ENCODE measurements at places on chromosomes 12 and 14.

DNA sequence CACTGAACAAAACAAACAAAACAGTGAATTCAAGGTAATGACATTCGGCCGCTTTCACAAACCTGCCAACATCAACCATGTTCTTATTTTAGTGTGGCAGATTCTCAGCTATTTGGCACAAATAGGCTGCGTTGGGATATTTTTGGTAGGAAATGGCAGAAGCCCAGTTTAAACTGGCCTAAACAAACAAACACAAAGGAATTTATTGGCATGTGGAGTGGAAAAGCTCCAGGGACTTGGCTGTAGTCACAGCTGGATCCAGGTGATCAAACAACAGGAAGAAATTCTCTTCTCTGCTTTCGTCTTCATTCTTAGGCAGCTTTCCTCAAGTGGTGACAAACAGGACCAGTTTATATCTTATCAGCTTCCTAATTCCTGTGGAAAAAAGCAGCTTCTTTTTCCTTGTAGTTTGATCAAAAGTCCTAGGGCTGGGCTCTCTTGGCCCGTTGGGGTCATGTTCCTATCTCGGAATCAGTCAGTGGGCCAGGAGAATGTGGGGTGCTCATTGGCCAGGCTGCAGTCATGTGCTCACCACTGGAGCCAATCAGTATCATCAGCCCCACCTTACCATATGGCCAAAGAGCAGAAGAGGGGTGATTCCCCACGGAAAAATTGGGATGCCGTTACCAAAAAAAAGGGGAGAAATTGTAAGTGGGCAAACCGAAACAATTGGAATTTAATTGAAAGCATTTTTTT, 22.6 kb downstream of the C12orf75 start:
- DNase-seq: no peak

- no peak for DNase-seq
Measured at GRCh38 chr12:58046271-58046670, 104.9 kb downstream of the ATP23 start.

- no peak for DNase-seq
Measured at GRCh38 chr12:6462234-6462995, 8.1 kb downstream of the VAMP1 start.

DNA sequence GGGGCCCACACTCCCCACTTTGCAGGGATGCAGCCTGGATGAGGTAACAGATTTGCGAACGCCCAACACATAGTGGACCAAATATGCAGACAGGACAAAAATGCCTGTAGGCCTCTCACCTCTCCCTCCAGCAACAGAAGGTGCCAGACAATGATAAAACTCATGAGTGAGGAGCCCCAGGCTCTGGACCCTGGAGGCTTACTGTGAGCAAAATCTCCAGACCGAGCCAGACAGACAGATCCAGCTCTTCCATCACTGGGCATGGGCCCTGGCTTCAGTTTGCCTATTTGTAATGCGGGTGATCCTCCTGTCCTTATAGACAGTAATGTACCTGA, 42.3 kb downstream of the IRF2BPL start:
- no peak for DNase-seq

DNA sequence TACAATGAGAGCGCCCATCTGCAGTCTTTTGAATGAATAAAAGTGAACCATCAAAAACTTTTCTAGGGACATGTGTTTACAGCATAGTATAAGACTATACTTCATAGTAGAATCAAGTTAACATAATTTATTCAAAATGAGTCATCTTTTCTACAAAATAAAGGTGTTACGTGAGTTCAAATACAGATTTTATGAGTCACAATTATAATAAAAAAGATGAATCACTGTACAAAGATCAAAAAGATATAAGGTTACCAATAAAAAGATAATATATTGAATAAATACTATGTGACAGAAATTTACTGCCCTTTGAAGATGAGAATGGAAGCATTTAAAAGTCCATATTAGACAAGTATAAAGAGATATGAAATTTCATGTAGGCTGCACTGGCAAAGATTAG, 2.8 kb downstream of the MBIP start:
- no peak for DNase-seq

Measured in cerebellum (tissue), 4 donors.